ENCODE measurements at places on chromosomes 4 and X.

- no peak for DNase-seq
These were observed 1.2 kb downstream of the USP46 start for GRCh38 chr4:52657618-52658501.

DNA sequence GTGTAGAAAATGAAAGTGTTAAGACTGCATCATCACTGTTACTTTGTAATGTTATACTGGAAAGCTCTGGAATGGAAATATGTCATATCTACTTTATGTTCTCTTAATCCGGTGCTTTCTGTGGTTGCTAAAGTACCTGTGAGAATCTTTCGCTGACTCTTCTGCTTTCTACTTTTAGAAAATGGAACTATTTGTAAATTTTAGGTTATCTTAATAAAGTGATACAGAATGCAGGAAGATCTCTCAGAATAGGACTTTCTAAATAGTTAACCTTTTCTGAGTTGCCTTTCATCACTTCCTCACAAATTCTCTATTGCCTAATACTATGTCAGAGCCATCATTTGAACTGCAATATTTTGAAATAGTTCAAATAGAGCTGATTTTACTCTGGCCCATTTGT is 69.3 kb downstream of the BMP2K start:
- DNase-seq: no peak

DNA sequence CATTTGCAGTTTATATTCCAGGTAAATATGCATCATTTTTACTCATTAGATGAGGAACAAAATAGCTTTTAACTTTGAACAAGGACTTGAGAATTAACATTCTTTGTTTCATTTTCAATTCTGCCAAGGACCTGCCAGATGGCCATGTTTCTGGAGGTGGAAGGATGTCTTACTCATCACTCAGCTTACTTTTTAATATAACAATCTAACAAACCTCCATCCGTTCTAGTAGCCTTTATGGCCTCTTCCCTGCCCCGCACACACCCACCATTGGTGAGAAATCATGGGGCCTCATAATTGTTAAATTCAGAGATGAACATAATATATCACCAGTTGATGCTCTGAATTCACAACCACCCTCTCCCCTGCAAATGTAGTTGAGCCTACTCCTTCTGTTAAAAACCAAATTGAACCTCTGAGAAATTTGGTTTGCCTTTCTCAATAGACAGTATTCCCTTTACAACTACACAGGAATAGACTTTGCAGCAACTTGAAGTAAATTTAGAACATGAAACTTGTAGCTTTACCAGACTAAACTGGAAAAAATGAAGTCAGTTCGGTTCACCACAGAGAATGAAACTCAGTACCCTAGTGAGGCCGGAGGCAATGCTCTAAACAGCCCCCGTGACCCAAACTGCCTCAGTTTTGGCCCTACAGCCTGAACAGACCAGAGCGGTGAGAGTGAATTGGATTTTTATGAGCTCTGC is 50.1 kb upstream of the ACSL4 start:
- no peak for DNase-seq

GRCh38 chrX:1555370-1555769 is 18.4 kb upstream of the P2RY8 start:
- DNase-seq: no peak

DNA sequence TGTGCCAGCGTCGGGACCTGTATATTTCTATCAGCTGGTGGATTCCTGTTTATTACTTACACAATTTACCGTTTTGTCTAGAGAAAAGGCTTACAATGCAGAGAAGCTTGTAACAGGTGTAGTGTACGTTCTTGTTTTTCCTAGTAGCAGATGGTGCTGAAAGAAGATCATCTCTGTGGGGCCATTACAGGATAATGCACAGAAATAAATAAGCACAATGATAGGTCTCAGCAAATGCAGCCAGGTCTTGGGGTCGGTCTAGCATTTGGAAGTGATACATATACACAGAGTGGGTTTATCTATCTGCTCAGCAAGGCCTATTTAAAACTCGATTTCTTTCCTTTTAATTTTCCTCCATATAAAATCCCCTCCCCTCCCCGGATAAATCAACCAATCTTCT is 180.9 kb upstream of the LCORL start:
- no peak for DNase-seq

GRCh38 chr4:8571702-8572685 is 8.2 kb upstream of the GPR78 start:
- no peak for DNase-seq

- DNase-seq: no peak
These were observed 1.5 kb downstream of the PLA2G12A start for GRCh38 chr4:109728385-109728784.

GRCh38 chr4:119000400-119000799 is 111.7 kb downstream of the SYNPO2 start:
- no peak for DNase-seq

DNA sequence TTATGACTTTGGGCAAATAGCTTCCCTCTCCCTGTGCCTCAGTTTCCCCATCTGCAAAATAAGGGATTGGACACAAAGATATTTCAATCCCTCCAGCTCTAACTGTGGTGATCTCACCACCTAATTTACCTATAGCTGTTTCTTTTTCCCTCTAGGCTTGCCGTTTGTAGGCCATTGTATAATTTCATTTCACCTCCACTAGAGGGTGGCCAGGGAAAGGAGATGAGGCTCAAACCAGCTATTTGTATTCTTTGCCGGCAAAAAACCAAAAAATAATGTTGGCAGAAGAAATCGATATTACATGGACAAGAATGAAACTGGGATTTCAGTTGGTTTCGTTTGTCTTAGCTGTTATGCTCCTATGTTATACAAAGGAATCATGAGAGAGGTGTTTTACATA is 36.1 kb upstream of the DOCK11 start:
- no peak for DNase-seq

- no peak for DNase-seq
These were observed 9.9 kb upstream of the SLC25A43 start for GRCh38 chrX:119389214-119389613.

- DNase-seq: no peak
These were observed 403 bp downstream of the SGCB start for GRCh38 chr4:52037689-52038102.

DNA sequence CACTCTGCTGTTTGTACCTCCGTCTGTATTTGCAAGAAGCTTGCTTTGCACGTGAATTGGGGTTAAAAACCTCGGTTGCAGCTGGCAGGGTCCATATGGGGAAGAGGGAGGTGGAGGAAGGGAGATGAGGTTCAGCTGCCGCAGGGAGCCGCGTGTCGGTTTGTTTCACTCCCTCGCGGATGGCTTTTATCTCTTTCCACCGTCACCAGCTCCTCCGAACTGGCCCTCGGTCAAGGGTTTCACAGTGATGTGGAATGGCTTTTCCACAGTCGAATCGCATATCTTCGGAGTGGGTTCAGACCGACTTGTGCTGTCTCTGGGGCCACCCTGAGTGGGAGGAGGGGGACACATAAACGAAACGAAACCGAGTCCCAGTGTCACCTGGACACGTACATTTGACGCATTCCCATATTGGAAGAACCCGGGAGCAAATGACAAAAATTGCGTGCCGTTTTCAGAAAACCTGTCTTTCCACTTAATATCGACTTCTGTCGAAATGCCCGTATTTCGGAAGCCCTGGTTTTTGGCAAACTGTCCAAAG is 929 bp downstream of the ZBTB33 start:
- no peak for DNase-seq

DNA sequence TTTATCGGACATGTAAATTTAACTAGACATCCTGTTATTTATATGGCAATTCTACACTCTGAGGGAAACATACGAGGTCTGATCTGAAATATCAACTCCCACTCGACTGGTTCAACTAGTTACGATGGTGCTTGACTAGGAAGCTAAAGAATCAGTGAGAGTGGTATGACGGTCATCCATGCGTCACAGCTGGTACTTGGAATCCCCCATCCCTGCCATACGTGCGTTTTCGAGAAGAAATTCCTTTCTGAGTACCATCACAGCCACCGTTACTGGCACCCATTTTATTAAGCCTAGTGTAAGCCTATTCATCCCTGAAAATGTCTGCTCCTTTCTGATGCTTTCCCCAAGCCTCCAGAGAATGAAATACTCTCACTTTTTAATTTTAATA is 695 bp upstream of the PIGA start:
- no peak for DNase-seq

GRCh38 chrX:77003956-77004355 is 443.2 kb upstream of the FGF16 start:
- DNase-seq: no peak

GRCh38 chr4:126604268-126604867 is 1028.4 kb upstream of the INTU start:
- DNase-seq: no peak

DNA sequence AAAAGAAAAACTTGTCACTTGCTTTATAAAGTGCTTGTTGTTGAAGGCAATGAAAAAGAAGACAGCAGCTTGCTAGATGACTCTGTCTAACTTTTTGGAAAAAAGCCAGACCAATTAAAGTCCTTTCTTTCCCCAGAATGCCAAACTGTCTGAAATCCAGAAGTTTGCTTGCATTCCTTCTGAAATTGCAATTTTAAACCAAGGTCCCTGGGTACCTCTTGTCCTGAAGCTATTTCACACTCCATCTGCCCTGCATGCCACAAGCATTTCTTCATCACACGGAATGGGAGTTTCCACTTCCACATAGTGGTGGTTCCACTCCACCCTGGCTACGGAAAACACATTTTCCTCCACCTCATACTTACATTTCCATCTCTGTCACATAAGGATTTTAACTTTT is 101.0 kb downstream of the PAPSS1 start:
- no peak for DNase-seq

DNA sequence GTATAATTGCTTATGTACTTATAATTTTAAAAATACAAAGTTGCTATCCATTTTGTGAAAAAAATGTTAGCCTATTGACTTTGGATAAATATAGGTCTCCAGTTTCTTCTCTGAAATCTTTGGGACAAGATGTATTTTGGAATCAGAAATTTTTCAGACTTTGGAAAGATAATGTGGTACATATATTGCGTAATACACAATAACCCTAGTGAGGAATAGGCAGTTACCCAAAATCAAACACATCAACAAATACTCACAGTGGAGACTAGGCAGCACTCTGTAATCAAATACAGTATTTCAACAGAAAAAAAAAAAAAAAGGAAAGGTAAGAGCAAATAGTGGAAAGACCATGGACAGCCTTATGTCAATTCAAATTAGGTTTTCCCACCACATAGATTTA is 796.8 kb downstream of the ADGRL3 start:
- DNase-seq: no peak

GRCh38 chr4:91087743-91088142 is 960.5 kb downstream of the CCSER1 start:
- no peak for DNase-seq

- DNase-seq: no peak
These were observed 108.9 kb upstream of the NHS start for GRCh38 chrX:17266136-17266535.

- DNase-seq: no peak
These were observed 70.4 kb upstream of the ELOVL6 start for GRCh38 chr4:110268790-110269189.

GRCh38 chrX:117483950-117484349 is 632.7 kb downstream of the KLHL13 start:
- no peak for DNase-seq

GRCh38 chrX:24498181-24498580 is 33.1 kb downstream of the PDK3 start:
- no peak for DNase-seq

GRCh38 chr4:38870098-38870808 is 2.6 kb downstream of the FAM114A1 start:
- no peak for DNase-seq

GRCh38 chr4:20046179-20046578 is 205.5 kb upstream of the SLIT2 start:
- DNase-seq: no peak

GRCh38 chr4:115852767-115853091 is 739.3 kb upstream of the NDST4 start:
- no peak for DNase-seq

GRCh38 chr4:57369446-57369845 is 259.3 kb upstream of the IGFBP7 start:
- DNase-seq: no peak

DNA sequence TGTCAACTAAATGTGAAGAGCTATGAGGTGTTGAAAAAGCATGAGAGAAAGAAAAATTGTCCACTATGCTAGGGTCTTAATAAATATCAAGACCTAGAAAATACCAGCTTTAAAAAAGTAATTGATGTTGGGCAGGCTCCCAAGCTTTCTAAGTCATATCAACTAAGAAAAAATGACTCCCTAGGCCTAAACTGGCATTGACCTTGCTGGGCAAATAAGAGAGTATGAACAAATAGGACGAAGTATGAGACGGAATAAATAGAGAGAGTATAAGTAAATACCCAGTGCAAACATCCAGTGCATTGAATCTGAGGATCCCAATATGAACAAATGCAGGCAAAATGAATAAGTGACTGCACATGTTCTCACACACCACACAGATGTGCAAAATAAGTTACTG is 3.2 kb downstream of the KDR start:
- DNase-seq: no peak

DNA sequence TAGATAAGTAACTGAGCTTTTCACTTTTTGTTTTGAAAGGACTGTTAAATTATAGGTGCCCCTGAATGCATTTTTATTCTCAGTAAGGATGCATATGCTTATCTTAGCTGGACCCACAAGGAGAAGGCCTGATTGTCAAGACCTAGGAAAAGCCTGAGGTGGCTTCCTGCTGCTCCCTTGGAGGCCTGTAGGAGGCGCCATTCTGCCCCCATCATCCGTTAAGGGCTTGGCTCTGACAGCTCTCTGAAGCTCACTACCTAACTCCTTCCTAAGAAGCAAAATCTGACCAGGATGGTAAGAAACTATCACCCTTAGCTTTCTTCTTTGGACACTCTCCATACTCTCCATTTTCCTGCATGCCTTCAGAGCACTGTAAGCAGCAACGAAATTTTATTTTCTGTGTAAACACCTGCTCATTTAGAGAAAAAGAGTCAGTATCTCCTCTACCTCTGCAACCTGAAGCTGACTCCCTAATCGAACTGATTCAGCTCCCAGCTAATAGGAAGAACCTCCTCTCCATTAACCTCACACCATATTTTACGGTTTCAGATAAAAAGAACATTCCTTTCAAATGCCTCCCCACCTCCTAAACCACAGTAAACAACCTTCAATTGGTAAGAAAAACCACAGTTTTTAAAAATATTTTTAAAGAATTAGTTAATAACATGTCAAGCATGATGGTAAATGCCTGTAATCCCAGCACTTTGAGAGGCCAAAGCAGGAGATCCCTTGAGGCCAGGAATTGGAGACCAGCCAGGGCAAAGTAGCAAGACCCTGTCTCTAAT is 73.4 kb upstream of the EDNRA start:
- no peak for DNase-seq

- DNase-seq: no peak
These were observed 37.3 kb downstream of the AFF2 start for GRCh38 chrX:148537556-148538182.

DNA sequence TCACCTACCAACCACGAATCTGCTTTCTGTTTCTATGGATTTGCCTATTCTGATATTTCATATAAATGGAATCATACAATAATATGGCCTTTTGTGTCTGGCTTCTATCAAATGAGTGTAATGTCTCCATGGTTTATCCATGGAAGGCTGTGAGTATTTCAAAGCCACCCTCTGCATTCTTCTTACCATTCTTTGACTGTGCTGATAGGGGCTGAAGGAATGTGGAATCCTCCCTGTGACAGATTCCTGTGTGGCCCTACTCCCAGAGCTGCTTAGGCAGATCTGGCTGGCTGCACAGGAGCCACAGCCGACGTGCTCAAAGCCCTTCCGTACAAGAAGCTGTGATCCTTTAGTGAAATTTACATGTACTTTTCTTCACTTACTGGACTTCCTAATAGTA is 163.2 kb downstream of the HS6ST2 start:
- DNase-seq: no peak

Measured in activated T-helper 1 cell treated with anti-CD3 and anti-CD28 coated beads, Interleukin-2, amount 50 U/mL, for 16 hours (primary cell).